ENCODE measurements at places on chromosomes 12 and 14.

DNA sequence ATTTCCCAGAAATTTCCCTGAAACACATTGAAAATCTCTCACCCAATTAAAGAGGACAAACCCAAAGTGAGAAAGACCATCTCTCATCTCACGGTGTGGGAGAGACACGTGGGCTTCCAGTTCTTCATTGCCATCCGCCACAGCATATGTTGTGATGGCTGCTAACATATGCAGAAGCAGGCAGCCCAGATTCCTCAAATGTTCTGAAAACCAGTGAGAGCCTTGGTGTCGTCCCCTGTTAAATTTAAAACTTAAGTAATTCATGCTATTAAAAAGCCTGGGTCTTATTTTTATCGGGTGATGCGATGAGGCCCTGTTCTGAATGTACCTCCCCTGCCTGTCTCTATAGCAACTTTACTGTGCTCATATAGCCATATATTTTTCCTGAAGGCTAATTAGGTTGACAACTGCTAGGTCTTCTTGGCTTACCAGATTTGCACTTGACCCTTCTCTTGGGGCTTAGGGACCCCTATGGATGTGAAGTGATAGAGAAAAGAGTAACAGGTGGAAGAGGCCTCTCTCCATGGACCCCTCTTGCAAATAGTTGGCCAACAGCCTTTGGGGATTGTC lies 2.8 kb upstream of the FGF6 start:
- no peak for DNase-seq

- DNase-seq: no peak
Observed at GRCh38 chr12:2625289-2625612, 169.5 kb upstream of the FKBP4 start.

DNA sequence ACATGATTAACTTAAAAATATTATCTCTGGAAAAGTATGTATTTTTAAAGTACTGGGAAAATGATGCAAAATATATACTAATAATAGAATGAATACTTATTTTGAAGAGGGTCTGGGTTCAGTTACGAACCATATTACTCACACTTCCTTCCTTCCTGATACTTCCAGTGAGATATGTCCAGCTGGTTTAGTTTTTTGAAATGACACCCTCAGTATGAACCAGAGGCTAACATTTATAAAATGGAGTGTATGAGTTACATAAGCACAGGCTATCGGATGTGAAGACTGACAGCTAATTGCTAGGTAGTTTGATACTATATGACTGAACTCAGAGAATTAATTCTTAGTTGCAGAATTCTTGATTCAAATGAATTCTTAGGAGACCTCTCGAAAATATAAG lies 122.9 kb downstream of the OTOGL start:
- DNase-seq: no peak

GRCh38 chr12:42918443-42918842 lies 328.9 kb upstream of the PRICKLE1 start:
- DNase-seq: no peak

DNA sequence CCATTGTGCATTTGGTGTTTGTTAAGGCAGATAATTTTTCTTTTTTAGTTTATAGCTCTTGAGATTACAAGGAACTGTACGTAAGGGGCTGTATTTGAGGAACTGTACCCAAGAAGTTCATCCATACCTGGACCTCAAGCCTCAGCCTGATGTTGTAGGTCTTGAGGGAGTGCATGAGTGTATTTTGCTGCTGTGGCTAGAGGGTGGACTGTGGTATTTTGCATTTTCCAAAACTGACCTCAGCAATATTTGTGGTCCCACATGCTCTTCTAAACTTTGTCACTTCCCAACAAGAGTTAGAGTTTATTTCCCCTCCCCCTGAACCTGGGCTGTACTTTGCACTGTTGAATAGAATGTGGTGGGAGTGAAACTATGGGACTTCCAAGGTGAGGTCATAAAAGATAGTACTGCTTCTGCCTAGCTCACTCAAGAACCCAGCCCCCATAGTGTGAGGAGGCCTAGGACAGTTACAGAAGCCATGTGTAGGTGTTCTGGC lies 42.2 kb upstream of the FBXO33 start:
- DNase-seq: no peak

GRCh38 chr12:48279101-48279500 lies 71.6 kb downstream of the ZNF641 start:
- no peak for DNase-seq

DNA sequence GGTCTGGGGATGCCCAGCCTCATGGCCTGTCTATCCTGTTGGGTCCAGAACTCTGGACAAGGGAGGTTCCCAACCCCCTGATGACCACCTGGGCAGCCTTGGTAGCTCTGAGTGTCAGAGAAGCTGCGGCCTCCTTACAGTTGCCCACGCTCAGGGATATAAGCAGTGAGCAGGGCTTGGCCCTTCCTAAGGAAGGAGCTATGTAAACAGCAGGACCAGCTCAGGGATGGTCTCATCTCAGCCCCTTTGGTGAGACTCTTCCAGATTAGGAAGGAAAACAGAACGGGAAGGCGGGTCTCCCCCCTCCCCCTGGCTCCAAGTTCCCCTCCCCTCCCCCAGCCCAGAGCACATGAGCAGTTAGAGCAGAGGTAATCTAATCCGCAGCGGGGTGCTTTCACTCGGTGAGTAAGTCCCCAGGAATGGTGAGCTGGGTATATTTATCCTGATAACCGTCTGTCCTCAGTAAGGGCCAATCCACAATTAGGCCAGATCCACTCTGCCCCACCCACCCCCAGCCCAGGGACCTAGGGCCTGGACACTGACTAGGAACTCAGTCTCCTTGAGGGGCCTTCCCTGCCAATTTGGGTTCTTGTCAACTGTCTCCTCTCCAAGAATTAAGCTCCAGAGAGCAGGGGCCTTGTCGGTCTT lies 29.5 kb upstream of the RPLP0 start:
- DNase-seq: no peak

DNA sequence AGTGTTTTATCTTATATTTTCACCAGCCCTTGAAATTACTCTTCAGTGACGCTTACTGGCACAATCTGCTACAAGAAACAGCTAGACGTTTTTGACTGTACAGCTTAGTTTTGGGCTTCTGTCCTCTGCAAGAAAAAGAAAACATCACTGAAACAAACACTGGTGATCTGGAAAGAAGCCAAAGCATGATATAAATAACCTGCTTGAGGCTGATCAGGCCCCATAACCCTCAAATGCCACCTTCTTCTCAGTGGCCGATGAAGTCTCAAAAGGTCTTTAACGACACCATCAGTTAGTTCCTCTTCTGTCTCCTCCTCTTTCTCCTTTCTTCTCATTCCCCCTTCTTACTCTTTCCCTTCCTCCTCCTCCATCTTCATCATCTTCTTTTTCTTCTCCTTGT lies 942.3 kb upstream of the TMEM132C start:
- no peak for DNase-seq

GRCh38 chr14:54450535-54450934 lies 9.4 kb upstream of the CNIH1 start:
- DNase-seq: no peak

GRCh38 chr12:47033081-47033480 lies 46.3 kb upstream of the PCED1B start:
- DNase-seq: no peak

DNA sequence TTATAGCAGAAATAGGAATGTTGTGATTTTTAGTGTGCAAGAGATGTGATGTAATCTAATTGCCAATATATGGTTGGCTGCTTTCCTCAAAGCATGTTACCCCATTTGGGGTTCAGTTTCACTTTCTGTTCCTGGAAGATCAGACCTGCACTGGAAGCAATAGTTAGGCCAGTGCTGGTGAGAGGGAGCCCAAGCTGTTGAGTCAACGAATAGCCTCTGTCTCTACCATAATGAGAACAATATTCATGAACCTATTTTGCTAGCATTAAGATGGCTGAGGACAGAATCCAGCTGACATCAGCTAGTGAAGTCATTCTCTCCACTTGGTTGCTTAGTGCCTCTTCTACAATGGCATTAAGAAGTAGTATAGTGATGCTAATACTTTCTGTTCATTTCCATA lies 379.9 kb upstream of the DCN start:
- DNase-seq: no peak

DNA sequence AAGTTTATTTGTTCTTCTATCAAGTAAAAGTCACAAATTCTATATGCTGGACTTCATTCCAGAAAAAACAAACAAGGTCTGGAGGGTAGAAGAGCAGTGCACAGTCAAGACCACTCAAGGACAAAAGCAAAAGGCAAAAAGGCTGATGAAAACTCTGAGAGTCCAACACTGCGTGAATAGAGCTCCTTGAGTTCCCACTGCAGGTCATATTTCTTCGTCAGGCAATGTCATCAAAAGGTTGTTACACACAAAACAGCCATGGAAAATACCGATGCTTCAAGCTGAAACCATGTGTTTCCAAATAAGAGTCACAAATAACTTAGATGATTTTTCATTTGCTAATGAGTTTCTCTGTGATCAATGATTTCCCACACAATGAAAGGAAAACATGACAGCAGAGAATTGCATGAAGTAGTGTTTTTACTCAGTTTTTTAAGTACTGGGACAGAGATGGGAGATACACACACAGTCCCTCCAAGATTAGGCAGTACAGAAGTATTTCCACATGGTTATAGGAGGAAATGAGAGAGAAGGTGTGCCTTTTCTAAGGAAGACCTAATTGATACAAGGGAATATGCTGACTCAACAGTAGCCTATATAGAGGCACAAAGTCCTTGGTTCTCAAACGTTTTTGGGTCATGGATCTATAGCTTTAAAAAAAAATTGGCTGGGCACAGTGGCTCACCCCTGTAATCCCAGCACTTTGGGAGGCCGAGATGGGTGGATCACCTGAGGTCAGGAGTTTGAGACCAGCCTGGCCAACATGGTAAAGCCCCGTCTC lies 177.7 kb downstream of the MED13L start:
- no peak for DNase-seq

- DNase-seq: no peak
Observed at GRCh38 chr14:81427348-81428058, 27.4 kb upstream of the STON2 start.

DNA sequence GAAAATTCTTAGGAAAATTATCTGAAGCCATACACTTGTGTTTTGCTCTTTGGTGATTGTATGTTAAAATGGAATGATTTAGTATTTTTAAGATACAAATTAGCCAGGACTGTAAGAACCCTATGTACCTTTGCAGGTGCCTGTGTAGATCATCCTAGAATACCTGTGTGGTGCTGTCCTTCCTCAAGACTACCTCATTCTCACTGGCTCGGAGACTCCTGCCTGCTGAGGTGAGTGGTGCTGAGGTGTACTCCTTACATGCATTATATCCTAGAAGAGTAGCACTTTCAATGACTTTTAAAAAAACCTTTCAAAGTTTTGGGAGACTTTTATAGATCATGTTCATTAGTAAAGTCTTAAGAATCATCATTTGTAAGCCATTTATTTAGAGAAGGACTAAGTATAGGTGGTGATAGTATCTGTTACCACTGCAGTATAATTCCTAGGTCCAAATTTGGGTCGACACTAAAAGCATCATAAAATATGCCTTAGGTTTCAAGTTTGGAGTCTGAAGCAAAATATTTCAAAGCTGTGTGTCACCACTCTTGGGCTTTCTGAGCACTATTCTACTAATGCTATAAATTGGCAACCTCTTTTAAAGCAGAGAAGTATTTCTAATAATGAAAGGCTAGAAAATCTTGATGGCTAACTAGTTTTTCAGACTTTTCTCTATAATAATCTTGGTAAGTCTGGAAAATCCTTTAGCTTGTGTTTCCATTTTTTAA lies 36.6 kb downstream of the RASSF8 start:
- DNase-seq: no peak

GRCh38 chr12:103865151-103865730 lies 24.2 kb upstream of the NT5DC3 start:
- no peak for DNase-seq

DNA sequence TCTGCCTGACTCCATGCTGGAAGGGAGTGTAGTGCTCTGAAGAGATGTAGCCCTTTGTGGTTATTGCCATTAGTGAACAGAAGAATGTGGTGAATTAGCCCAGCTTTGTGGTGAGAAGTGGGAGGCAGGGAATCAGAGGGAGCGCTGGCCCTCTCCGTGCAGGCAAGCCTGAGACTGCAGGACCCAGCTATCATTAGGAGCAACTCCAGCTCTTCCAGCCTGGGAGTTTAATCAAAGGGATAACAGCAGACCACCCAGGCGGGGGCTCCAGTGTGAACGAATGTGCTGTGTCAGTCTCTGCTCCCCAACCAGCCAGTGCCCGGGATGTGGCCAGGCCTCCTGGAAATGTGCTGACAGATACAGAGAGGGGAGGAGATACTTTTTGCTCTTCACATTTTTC lies 142.7 kb downstream of the TTLL5 start:
- no peak for DNase-seq

- no peak for DNase-seq
Observed at GRCh38 chr12:12608557-12608957, 3.1 kb upstream of the CREBL2 start.

DNA sequence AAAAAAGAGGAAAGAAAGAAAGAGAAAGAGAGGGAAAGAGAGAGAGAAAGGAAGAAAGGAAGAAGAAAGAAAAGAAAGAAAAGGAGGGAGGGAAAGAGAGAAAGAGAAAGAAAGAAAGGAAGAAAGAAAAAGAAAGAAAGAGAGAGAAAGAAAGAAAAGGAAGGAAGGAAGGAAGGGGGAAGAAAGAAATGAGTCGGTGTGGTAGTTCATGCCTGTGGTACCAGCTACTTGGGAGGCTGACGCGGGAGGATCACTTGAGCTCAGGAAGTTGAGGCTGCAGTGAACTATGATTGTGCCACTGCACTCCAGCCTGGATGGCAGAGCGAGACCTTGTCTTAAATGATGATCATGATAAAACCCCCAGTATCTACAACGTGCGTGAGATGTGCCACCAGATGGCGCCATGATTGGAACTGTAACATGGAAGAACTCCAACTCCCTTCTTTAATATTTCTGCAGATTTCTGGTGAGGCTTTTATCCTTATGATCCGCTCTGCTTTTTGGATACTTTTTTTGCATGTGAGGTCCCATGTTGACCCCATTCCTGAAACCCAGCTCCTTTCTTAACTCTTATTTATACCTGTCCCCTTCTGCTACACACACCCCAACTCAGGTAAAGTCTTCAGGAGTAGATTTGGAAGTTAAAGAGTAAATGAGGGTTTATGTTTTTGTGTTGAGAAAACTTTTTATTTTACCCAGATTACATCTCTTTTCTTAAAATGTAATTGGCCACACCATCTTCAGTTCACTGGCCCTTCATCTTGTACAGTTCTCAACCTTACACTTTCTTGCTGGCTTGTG lies 25.6 kb downstream of the RNASE10 start:
- DNase-seq: no peak

DNA sequence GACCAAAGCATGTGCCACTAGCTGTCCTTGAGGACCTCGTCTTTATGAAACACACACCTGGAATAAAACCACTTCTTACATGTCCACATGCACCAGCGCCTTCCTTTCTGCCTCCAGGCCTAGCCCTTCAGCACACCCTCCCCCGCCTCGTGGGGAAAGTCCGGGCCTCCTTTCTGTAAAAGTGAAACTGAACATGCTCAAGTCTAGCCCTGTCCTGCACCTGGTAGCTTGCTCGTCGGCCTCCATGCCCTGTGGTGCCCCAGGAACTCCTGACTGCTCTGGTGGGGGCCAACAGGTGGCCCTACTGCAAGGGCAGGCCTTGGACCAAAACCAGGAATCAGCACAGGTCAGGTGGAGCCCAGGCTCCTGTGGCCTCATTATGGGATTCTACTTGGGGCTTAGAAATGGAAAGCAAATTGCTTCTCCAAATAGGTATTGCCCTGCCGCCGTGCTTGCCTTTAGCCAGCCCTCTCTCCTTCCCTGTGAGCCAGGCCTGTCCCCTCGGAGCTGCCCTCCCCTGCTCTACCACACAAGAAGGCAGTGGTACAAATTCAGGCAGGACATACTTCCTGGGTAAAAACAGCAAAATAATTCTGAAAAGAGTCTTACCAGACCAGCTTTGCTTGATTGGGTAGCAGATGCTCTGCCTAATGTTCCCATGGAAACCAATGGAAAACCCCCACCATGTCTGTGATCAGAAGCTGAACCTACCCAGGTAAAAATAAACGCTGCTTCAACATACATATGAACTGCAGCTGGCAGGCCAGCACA lies 43.5 kb downstream of the ERH start:
- DNase-seq: peak; percentile 8
